ENCODE measurements at places on chromosomes 5 and 9.
A peak's percentile ranks its signal among the peaks of the same experiment; 100 is the strongest.

DNA sequence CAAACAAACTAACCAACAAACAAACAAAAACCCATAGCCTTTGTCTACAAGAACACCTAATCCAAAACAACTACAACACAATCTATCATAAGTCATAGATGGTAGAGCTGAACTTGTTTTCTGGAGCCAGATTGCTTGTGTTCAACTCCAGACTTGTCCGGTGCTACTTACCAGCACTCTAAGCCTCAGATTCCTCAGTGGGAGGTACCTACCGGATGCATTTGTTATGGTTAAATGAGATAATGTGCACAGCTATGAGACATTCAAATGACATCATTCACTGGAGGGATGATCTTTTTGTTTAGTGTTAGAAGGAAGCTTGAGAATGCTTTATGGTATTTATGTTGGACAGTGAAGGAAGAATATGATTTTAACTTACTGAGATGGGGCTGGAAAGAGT lies 592.9 kb upstream of the C9orf72 start:
- DNase-seq: no peak

- DNase-seq: peak; percentile 44
Measured at GRCh38 chr9:95406121-95406520, 88.6 kb upstream of the FANCC start.

- DNase-seq: peak; percentile 99
Measured at GRCh38 chr5:151684690-151685361, 1.9 kb downstream of the SPARC start.

GRCh38 chr5:127840809-127841208 lies 137.6 kb downstream of the CCDC192 start:
- DNase-seq: no peak

DNA sequence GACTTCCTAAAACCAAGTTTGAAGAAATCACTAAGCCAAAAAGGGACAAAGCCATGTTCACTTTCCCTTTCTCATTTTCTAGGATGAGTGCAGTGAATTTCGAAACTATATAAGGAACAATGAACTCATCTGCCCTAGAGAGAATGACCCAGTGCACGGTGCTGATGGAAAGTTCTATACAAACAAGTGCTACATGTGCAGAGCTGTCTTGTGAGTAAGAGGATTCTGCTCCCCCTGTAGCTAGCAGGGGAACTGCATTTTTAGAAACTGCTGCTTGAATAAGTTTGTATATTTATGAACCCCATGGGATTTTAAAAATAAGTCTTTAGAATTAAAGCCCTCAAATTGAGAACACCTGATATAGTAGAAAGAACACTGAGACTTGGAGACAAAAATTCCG lies 42.7 kb upstream of the SPINK14 start:
- no peak for DNase-seq

GRCh38 chr5:130452744-130453143 lies 548.5 kb downstream of the CHSY3 start:
- DNase-seq: no peak

DNA sequence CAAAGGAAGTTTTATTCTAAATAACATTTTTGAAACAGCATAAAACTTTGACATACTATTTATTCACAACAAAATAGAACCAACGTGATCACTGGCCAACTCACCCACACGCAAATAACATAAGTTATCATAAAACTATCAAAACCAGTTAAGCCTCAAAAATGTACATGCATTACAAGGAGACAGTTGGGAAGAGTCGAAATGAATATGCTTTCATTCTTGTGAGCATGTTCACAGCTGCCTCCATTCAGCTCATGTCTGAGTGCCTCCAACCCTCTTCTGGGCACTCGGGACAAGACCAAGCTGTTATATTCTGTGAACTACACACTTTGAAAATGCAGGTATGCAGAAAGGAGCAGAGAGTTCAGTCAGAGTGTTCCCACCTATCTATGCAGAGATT lies 284.9 kb downstream of the BNC2 start:
- DNase-seq: no peak

DNA sequence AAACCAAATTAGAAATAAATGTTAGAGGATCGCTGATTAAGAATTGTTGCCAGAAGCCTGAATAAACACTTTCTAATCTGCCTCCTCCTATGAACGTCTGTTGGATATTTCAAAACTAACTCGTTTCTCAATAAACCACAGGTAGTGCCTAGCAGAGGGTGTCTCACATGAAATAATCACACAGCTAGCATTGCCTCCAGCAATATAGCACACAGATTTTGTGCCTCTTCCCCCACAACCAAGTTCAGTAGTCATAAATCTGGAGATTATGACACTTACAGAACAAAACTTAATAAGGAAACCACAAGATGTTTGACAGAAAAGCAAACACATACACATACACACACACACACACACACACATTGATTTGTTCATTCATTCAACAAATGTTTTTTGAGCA lies 173.2 kb upstream of the CDH10 start:
- no peak for DNase-seq

DNA sequence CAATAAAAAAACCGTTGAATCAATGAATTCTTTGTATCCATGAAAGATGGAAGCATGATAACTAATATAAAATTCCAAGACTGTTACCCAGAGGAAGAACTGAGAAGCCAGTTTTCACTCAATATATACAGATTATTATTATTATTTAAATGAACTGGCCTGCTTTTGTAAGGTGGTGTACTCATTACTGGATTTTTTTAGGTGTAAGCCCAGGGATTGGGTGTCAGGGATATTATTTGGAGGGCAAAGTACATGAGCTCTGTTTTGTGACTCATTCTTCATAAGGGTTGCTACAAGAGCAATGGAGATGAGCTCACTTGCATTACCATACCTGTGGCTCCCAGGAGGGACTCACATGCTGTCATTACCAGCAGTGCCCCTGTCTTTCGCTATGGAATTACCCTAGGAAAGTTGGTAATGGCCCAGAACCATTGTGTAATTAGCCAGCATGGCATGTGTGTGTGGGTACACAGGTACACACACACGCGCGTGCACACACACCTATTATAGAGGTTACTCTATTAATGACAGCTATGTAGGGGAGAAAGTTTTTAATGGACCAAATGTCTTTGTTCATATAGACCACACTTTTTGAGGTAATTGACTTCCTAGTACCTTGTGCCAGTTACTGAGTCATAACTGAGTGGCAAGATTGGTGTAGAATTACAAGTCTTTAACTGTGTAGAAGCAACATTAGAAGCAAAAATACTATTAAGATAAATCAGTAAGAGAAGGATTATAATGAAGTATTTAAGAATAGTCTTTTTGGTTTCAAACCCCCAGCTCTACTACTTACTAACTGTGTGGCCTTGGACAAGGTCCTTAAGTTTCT lies 143.4 kb downstream of the GDNF start:
- DNase-seq: peak; percentile 35

GRCh38 chr5:3598207-3598606 lies 2.6 kb downstream of the IRX1 start:
- peak; percentile 39 for DNase-seq

GRCh38 chr9:70133253-70134208 lies 89.9 kb downstream of the MAMDC2 start:
- no peak for DNase-seq

DNA sequence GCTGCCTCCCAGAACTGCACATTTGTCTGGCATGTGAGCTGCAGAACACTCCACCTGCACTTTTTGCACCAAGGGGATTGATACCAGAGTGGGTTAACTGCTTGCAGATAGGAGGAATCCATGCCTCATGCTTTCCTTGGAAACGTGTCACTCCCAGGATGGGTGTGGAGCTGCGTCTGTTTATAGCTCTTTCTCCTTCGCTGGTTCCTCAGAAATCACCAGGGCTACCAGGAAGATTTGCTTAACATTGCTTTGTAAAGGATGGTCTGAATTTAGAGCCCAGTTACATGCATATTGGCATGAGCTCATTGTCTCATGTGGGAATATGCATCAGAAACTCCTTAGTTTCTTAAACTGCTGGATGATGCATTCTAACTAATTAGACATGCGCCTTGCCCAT lies 234.6 kb downstream of the GADD45G start:
- DNase-seq: no peak

DNA sequence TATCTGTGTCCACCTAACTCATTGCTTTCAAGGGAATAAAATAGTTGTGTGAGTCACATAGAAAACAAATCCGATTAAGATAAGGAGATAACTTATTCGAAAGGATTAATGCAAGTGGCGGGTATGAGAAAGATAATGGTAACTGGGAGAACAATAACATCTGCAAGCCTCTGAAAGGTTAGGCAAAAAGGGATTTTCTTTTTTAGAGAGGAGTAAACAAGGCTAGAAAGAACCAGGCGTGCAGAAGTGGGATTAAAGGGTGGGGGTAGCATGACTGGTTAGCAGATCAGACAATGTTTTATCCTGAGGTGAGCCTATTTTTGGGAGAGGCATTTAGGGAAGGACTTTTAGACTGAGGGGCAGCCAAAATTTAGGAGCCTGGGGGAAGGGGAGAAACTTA lies 34.7 kb upstream of the JMY start:
- DNase-seq: no peak

GRCh38 chr9:87443006-87443405 lies 54.7 kb upstream of the DAPK1 start:
- no peak for DNase-seq

GRCh38 chr9:105416840-105417239 lies 31.0 kb upstream of the FSD1L start:
- DNase-seq: no peak

GRCh38 chr5:80231243-80231642 lies 24.6 kb downstream of the SERINC5 start:
- peak; percentile 64 for DNase-seq

GRCh38 chr9:82363682-82364081 lies 375.1 kb downstream of the SPATA31D1 start:
- no peak for DNase-seq

DNA sequence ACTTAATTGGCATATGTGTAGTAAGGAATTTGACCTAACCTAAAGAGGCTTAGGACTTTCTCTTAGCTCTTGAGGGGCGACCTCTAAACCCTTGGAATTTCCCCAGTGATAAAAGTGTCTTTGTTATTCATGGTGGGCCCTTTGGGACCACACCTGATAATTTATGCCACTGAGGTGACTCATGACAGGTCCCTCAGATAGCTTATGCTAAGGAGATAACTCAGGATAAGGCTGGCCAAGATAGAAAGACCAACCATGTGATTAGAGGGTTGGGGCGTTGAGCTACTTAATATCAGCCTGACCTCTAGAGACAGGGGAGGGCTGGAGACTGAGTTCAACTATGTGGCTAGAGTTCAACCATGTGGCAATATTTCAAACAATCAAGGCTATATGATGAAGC lies 218.1 kb downstream of the AP3B1 start:
- DNase-seq: no peak

DNA sequence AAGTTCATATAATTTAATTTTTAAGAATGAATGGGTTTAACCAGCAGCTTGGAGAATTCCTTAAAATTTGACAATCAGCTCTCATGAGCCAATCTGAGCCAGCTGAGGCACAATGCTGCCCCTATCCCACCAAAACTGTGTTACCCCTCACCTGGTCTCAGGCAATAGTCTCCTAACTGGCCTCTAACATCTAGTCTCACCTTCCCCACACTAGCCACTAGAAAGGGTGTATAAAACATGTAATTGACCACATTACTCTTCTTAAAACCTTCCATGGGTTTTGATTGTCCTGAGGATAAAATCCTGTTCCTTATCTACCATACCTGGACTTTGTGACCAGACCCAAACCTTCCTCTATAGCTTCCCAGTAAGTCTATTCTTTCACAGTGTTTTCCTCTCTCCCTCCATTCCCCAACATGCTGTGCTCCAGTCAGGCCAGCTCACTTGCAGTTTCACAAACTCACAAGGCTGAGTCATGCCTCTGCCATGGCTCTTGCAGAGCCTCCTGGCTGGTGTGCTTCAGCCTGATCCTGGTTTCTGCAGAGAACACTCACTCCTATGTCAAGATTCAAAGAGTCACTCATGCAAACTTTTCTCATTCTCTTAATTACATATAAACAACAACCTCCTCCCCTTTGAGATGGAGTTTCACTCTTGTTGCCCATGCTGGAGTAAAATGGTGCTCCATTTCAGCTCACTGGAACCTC lies 16.0 kb upstream of the ZCCHC7 start:
- peak; percentile 83 for DNase-seq

DNA sequence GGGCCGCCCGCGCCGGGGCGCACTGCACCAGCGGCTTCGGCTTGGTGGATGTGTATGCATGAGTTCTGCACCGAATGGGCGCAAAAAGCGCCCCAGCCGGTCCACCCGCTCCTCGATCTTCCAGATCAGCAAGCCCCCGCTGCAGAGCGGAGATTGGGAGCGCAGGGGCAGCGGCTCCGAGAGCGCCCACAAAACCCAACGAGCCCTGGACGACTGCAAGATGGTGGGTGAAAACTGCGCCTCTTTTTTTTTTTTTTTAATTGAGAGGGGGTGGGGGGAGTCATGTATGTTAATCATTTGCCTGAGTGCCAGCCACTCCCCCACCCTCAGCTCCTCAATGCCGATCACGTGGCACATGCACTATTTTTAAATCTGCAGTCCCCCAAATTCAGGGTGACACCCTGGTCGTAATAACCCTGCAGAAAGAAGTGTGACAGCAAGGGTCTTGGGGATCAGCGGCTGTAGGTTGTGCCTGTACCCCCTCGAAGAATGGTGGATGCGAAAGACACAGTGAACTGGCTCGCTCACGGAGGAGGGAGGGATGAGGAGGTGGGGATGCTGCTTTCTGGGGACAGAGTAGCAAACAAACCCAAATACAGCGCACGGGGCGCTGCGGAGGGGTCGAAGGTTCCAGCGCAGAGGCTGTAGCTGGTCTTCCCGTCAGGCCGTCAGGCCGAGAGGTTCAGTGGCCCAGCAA lies 900 bp downstream of the RGS7BP start:
- DNase-seq: no peak

DNA sequence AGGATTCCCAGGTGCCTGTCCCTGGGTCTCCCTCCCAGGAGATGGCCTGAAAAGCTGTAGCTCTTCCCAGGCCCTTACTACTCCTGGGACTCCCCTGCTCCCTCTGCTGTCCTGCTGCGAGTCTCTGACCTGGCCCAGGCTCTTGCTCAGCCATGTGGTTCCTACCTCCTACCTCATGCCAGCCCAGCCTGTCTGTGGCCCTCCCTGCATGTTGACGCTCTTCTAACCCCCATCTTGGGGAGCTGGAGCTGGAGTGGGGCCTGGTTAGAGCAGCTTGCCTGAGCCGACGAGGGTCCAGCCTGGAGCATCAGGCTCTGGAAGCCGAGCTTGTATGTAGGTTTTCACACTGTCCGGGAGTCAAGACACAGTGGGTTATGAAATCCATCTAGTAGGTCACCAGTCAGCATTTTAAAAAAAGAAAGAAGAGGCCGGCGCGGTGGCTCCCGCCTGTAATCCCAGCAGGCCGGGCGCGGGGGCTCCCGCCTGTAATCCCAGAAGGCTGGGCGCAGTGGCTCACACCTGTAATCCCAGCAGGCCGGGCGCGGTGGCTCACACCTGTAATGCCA lies 244.4 kb downstream of the FANCC start:
- no peak for DNase-seq

- DNase-seq: no peak
Measured at GRCh38 chr5:92580814-92581213, 1000.2 kb downstream of the NR2F1-AS1 start.

DNA sequence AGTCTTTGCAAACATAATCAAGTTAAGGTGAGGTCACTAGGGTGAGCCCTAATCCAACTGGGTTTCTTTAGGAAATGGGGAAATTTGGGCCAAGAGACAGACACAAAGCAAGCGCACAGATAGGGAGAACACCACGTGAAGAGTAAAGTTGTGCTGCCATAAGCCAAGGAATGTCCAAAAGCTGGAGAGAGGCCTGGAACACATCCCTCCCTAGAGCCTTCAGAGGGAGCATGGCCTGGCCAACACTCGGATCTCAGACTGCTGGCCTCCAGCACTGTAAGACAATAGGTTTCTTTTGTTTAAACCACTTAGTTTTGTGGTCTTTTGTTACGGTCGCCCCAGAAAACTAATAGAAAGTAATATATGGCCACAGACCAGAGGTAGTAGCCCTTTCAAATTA lies 8.1 kb upstream of the ROR2 start:
- no peak for DNase-seq

GRCh38 chr5:163846512-163846911 lies 341.1 kb downstream of the MAT2B start:
- DNase-seq: peak; percentile 57

All from fibroblast of upper back skin (primary cell).